ENCODE measurements at places on chromosomes 2 and 18.

DNA sequence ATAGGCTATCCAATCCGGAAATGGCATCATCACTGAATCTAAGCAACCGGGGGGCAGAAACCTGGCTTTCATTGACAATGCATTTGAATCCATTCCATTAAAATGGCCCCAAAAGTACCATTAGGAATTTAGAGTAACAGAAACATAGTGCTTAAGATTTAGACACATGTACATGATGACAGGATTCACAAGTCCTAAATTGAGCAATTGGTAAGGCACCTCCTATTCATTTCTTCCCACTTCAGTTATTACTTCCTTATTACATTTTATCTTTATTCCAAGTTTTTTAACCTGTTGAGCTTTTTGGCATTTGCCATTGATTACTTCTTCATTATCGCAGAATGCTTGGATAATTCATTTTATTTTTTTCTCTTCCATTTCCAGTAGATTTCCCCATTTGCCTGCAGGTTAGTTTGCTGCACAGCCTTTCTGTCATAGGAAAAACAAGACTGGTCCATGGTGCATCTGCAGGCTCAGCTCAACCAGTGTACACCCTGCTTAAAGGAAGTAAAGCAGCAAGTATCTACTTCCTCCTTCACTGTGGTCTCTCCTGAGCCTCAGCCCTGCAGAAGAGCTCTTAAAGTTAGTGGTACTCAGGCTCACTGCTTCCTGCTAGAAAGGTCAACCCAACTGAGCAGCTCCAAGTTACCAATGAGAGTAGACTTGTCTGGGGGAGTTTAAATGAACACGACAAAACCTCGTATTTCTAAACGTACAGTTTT lies 89.2 kb downstream of the DOCK10 start:
- DNase-seq: no peak

- DNase-seq: no peak
Observed at GRCh38 chr2:39549000-39549399, 111.9 kb upstream of the MAP4K3 start.

DNA sequence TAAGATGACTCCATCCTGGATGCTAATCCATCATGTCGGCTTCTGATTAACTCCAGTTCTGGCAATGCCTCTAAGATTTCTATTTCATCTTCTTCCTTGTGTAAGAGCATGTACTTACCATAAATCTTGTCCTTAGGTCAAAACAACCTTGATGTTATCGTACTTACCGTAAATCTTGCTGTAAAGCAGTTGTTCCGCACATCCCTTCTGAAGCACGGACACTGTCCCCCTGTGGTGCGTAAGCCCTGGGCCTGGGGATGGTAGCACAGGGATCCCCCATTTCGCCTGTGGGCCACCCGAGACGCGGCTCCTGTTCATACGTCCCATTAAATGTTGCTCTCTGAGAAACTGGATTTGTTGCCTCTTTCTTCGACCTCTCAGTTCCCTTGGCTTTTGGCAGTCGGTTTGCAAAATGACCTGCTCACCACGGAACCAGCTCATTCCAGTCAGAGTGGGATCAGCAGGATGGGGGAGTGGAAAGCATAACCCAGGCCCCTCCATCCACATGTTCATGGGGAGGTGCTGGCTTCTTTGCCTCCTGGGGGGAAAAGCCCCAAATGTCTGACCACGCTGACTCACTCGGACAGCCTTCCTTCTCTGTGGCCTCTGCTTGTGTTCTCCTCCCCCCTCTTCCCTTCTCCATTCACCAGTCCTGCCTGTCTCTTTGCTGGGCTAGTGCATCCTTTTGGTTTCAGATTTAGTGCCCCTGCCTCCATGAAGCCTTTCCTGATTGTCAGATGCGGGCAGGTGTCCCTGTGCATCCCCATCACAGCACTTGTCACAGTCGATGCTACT lies 49.9 kb downstream of the RAB31 start:
- peak; percentile 89 for DNase-seq

- DNase-seq: peak; percentile 28
Observed at GRCh38 chr2:231297108-231297908, 98.2 kb upstream of the B3GNT7 start.

DNA sequence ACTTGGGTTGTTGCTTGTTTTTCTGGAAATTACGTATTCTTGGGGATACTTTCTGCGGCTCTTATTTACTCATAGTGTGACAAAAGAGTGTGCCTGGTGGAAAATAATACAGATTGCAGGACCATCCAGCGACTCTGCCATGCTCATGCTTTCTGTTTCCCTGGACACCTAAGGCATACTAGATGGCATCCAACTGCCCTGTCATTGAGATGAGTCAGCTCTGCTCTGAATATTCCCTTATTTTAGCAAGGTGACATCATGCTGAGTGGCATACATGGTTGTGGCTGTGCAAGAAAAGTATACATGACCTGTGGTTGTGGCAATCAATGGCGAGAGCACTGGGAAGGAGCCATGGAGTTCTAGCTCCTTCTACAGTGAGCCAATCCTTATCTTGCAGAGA lies 471.0 kb downstream of the TMEM182 start:
- DNase-seq: no peak

- no peak for DNase-seq
Observed at GRCh38 chr2:38260972-38261371, 116.1 kb downstream of the ATL2 start.

GRCh38 chr2:55715626-55716025 lies 22.0 kb upstream of the PNPT1 start:
- DNase-seq: no peak

- peak; percentile 16 for DNase-seq
Observed at GRCh38 chr18:24791751-24792545, 331.5 kb downstream of the HRH4 start.

DNA sequence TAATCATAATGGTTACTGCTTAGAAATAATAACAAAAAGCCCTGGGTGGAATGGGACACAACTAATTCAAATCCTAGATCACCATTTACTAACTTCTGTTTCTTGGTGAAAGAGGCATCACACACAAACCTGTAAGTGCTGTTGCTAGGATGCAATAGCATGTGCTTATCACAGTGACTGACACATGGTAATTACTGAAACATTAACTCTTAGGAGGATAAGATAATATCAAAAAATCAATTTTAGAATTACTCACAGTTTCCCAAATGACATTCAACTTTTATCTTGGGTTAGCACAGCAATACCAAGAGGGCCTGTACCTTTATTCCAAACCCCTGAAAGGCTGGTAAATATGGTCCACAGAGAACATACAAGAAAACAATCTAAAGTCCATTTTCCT lies 69.1 kb downstream of the MBOAT2 start:
- DNase-seq: no peak

DNA sequence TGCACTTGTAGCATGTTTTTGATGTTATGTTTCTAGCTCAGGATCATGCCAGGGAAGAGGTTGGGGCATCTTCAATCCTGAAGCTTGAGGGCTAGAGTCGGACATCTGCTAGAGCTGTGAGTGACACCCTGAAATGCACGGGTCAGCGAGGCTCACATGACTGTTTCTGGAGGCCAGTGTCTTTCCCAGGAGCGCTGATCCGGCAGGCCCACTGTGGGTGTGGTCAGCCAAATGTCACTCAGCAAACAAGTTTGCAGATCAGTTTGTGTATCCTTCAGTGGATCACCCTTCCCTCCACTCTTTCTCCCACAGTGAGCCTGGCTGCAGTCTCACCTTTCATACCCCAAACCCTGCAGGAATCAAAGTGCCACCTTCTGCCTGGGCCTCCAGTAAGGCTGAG lies 23.0 kb upstream of the ARHGEF4 start:
- DNase-seq: no peak

GRCh38 chr2:9806298-9806610 lies 37.0 kb upstream of the TAF1B start:
- no peak for DNase-seq

DNA sequence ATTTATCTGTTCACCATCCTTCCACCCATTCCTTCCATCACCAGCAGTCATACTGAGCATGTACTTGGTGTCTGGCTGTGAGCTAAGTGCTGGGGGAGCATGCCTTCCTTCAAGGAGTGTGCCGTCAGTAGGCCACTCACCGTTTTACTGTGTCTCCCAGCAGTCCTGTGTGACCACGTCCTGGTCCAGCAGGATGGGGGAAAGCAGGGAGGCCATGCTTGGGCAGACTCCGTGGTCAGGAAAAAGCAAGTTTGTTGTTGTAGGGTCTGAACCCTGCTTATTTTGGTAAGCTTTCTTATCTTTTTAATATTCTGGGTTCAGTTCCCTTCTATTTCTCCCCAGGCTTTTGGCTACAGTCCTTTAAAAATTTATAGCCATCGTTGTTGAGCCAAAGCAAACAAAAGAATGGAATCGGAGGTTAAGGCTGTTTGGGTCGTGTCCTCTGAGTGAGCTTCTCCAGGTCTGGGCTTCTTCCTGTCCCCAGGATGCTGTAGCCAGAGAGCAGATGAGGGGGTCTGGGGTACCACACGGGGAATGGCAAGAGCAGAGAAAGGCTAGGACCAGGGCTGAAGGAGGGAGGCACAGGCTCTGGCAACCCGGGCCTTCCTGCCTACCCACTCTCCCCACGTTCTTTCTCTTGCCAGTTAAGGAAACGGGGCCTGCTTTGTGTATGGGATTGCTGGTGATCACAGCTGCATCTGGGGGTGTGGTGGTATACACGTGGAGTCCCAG lies 13.5 kb downstream of the SLC30A3 start:
- peak; percentile 35 for DNase-seq

Measured in fibroblast of skin of right biceps (primary cell).